ENCODE measurements at places on chromosomes 3 and 15.

GRCh38 chr3:32442766-32443165 lies 51.1 kb downstream of the CMTM7 start:
- no peak for DNase-seq

DNA sequence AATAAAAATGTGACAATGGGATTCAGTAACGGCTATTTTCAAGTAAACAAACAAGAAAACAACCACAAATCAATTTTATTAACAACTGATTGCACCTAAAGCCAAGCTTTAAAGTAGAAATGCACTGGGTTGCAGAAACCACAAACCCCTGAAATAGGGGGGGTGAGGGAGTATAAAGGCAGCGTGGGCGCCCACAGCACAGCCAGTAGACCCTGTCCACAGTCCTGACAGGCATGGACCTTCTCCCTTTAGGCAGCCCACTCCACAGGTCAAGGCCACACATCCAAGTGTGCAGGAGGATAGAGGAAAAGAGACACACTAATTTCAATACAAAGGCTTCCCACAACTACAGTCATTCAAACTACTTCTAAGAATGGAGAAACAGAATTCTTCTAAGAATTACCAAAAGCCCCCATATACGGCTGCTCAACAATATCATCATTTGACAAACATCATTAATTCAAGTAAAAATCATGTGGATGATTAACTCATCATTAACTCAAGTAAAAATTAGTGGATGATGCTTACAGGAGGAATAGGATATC lies 48.7 kb downstream of the CHSY1 start:
- DNase-seq: no peak

DNA sequence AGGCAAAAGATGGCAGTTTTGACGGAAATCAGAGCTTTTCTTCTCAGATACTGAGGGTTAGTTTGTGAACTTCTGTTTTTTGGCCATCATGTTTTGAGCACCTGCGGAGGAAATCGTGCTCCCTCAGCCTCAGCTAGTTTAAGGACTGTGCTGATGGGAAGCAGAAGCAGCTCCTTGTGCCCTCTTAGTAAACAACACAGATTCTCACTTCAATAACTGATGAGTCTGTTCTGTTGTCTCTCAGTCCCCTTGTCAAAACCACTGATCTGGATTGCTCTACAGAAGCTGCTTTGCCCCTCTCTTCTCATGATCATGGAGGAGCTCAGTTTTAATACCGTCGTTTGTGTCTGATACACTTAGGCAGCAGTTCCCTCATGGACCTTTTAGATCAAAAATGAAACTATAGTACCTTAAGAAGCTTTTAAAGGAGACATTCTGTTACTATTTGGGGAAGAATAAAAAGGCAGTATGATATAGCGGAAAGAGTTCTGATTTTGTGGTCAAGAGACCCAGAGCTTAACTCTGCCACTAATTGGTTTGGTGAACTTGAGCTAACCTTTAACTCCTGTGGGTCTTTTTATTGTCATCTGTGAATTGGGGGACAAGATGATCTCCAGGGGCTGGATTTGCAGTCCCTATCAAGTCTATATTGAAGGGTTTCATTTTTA lies 152.6 kb downstream of the BBX start:
- DNase-seq: no peak

DNA sequence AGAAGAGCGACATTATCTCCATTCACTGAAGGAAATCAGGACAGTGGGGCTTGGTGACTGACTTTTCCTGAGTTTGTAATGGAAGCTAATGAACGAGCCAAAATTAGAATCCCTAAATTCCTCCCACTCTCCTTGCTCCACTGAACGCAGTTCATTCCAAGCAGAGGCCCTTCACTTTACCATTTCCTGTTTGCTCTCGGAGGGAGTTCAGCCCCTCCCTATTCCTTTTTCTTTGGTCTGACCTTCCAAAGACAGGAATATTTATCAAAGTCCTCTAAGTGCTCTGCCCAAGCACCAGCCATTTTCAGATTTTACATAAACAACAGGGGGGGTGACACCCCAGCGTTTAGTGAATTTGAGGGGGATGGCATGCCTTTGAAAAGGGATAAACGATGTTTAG lies 24.0 kb upstream of the PTPRG start:
- DNase-seq: no peak

- no peak for DNase-seq
Observed at GRCh38 chr3:149554826-149555225, 80.3 kb downstream of the TM4SF4 start.

DNA sequence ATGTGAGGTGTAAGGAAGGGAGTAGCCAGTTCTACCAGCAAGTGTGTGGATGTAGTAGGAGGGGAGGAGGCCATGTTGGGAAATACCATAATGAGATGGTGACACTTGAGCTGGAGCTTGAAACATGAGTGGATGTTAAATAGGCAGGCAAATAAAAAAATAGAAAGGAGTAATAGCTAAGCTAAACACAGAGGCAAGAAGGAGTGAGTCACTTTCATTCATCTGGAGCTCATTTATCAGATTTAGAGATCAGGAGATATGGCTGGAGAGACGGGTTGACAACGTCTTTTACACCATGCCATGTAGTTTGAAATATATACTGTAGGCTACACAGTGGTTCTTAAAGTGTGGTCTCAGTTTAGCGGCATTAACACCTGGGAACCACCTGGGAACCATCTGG lies 390.5 kb downstream of the DIPK2A start:
- DNase-seq: no peak

GRCh38 chr15:93488296-93488713 lies 399.3 kb upstream of the RGMA start:
- no peak for DNase-seq

DNA sequence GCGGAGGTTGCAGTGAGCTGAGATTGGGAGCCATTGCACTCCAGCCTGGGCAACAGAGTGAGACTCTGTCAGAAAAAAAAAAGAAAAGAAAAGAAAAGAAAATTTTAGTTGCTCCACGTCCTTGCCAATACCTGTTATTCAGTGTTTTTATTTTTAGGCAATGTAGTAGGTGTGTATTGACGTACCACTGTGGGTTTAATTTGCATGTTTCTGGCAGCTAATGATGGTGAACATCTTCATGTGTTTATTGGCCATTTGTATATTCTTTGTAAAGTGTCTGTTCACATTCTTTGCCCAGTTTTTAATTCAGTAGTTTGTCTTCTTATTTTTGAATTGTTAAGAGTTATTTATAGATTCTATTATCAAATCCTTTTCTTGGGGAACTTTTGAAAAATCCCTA lies 38.1 kb upstream of the GCSAM start:
- DNase-seq: no peak

GRCh38 chr3:197706658-197707057 lies 30.0 kb downstream of the RUBCN start:
- no peak for DNase-seq

DNA sequence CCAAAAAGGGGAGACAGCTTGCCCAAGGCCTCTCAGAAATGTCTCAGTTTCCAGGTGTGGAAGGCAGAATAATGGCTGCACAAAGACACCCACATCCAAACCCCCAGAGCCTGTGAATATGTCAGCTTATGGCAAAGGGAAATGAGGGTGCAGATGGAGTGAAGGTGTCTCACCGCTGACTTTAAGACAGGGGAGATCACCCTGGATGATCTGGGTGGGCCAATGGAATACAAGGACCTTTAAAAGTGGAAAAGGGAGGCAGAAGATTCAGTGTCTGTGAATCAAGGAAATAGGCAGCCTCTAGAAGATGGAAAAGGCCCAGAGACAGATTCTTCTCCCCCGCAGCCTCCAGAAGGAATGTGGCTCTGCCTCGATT lies 48.8 kb upstream of the ATP2B2 start:
- DNase-seq: no peak

DNA sequence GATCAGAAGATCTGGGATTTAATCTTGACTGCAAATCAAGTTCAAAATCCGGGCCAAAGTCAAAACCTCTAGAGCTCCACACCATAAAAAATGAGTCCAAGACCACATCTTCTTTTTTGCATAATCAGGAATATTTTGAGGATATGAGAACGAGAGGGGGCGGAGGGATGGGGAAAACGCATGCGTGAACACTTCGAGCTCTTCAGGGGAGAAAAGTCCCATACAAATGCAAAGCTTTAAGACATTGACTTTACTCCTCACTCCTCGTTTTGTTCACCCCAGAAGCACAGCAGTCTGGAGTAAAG lies 68.2 kb downstream of the SUMF1 start:
- DNase-seq: no peak

GRCh38 chr15:47364230-47365141 lies 352.8 kb upstream of the SEMA6D start:
- no peak for DNase-seq
